HFFc6 (cell line): ENCODE measurements at places on chromosomes 3 and 15.

DNA sequence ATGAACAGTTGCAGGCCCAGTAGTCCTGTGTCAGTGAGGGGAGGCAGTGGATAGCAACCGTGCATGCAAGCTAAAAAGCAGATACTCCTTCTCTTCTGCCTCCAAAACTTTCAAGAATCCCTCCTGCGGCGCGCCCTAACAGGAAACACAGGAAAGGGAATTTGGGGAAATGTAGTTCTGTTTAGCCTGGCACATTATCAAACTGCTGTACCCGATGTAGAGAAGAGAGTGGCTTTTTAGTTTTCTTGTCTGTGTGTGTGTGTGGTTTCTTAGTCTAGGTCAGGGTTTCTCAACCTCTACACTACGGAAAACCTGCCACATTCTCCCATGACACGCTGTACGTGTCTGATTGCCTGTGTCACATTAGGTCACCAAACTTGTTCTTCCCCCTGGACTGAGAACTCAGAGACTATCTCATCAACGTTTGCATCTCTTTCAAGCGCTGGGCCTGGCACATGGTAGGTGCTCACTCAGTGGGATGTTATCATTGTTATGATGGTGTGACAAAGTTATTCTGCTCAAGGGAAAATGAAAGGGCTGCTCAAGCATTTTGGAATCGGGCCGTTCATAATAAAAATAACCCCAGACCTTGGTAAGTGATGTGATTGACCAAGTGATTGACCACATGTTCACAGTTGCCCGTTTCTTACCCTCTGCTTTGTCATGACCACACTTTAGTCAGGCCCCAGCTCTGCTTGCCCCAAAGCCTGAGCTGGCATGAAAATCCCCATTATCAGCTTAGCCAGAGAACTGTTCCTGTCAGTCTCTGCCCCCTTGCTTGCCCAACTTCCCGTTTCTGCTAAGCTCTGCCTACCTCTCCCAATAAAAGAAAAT is 33.2 kb downstream of the TM4SF4 start:
- DNase-seq: no peak

DNA sequence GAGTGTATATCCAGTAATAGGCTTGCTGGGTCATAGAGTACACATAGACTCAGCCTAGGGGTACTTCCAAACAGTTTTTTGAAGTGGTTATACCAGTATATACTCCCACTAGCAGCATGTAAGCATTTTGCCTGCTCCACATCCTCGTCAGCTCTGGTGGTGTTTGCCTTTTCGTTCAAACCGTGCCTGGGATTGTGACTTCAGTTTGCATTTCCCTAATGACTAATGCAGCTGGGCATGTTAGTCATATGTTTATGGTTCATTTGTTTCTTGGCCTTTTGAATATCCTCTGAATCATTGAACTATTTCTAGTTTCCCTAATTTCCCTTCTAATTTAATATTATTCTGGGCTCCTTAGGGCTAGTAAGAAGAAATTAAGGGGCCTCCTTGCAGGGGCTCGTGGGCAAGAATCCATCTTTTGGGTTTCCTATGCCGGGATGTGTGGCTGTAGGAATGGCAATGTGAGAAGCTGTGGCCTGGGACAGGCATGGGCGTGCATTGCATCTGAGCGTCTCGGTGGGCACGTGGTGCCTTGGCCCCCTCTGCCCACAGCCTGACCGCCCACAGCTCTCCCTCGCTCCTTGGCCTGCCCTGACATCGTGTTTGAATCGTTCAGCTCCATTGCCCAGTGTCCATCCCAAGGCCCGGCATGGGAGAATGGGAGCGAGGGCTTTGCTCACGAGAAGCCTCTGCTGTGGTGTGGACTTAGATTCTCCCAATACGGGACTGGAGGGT is 26.4 kb downstream of the FAH start:
- DNase-seq: peak; percentile 91

DNA sequence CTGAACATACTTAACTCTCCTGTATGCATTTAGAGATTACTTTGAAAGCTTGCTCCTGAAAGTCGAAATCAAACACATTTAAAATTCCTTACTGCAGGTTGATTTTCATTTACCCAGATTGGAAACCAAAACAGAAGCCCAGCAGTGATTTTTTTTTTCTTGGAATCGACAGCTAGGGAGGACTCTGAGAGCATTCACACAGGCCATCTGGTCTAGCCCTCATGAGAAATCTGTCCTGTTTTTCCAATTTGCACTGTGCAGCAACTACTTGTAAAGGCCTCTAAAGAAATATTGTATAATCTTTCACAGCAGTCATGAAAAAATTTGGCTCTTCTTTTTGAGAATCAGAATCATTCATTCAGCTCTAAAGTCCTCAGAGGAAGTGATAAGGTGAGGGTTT is 179.2 kb downstream of the KCNAB1 start:
- no peak for DNase-seq

GRCh38 chr15:52103217-52104207 is 9.1 kb downstream of the BCL2L10 start:
- DNase-seq: peak; percentile 93

DNA sequence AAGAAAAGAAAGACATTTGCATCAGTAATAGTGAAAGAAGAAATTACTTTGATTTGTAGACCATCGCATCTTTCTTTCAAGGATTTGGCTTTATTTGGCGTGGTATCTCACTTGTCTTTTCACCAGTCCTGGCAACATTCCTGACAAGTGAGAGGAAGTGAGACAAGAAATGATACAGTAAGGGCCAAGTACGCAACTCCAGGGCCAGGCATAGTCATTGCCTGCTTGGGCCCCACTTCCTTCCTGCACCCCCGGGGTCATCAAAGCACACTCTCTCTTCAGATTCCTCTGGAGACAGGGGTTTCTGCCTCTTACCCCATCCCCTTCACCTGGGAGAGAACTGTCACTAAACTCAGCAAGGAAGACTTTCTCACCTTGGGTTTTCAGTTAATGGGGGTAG is 55.1 kb downstream of the CD47 start:
- no peak for DNase-seq

DNA sequence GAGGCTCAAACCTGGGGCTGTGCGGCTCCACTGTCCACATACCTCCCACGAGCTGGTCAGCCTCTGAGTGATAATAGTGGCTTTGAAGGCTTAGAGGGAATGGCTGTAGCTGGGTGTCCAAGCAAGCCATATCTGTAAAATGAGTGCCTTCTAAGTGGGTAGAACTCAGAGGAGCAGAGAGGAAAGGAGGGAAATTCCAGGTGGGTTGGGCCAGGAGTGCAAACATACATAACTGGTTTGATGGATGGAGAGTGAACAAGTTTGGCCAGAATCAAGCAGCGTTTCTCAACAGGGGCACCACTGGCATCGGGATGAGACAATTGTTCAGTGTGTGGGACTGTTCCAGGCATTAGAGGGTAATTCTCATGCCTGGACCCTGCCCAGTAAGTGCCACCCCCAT is 91.1 kb downstream of the ASB7 start:
- DNase-seq: no peak
